Frontal cortex (tissue), 4 donors: ENCODE measurements at places on chromosomes 5 and 9. TPM values are rescaled to one million over a fixed set of nuclear protein-coding genes. Genes with fewer than 3 reads are reported as not detected.
A peak's percentile ranks its signal among the peaks of the same experiment; 100 is the strongest.

C5orf52 gene
- total RNA-seq = not detected

- peak; percentile 63 for DNase-seq
These were observed 34.6 kb downstream of the RXRA start for GRCh38 chr9:134360897-134361296.

DNA sequence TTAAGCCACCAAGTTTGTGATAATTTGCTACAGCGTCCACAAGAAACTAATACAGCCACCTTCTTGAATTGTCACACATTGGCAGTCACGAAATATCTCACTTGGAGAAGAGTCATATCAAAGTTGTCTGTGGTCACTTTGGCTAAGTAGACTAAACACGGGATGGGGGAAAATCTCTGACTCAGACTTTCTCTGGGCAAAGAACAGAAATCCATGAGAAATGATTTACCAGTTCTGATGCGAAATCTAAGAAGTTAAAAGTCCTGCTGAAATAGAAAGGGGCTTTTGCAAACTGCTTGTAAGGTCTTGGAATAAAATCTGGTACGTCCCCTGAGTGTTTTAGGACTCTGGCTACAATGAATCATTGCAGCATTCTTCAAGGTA, 158.4 kb downstream of the COL23A1 start:
- no peak for DNase-seq

DNA sequence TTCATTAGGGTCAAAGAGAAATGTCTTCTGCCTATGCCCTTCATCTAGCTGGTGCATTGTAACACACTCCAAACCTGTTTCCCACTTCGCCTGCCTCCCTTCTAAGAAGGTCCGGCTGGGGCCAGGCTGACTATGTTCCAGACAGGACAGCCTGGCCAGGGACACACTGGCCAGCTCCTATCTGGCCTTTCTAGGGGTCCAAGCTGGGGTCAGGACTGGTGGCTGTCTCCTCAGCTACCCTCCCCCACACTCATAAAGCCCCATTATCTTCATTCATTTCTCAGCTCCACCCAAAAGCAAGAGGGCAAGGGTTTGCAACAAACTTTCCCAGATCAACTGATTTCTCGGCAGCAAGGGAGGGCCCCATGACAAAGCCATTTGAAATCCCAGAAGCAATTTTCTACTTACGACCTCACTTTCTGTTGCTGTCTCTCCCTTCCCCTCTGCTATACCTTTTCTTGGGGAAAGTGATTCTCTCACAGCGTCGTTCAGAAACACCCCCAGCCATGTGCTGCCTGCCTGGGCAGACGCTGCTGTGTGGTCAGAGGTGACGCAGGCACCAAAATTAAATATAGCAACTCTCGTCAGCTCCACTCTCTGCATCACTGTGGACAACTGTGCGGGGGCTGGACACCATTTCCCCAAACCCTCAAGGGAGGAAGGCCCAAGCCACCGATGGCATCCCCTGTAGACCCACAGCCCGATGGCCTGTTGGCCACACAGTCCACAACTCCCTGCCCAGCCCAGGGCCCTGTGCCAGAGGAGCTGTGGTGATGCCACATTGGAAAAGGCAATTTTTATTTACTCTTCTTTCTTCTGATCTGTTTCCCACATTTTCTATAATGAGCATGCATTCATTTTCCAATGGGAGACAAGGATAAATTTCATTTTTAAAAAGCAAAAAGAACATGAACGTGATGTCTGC, 6.1 kb downstream of the IL13 start:
- DNase-seq = no peak

GRCh38 chr9:4964540-4964939, 20.5 kb upstream of the JAK2 start:
- no peak for DNase-seq

DNA sequence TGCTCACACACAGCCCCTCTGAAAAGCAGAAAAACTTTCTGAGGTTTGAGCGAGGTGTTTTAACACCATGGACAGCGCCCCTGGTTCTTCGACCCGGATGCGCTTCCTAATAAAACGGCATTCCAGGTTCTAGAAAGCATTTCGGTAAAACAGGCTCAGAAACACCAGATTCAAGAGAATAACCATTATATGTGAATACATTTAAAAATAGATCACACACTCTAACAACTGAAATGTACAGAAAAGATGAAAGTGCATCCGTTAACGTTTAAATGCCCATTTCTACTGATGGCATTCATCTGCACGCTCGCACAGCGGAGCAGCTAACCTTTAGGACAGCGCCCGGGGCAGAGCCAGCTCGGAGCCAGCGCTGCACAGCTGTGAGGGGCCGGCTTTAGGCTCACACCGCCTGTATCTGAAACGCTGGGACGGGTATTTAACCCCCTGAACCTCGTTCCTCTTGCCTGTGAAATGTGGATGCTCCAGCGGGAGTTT, 26.3 kb upstream of the TENT4A start:
- DNase-seq = no peak

DNA sequence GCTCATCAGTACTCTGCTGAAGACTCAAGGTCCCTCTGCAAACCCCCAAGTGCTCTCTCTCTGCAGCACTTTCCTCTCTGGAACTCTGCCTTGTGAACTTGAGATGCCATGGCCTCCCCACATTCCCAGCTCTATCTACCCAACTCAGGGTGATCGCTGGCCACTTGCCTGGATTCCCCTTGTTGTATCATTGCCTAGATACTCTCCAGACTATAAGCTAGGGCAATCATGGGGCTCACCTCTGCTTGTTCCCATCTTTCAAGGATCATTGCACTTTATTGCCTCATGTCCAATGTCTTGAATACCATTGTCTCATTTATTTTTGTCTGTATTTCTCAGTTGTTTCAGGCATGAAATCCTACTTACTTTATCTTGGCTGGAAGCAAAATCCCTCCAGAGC, 144.1 kb downstream of the PLPPR1 start:
- DNase-seq = no peak
